ENCODE measurements at places on chromosomes 1 and 21. TPM values are rescaled to one million over a fixed set of nuclear protein-coding genes. Genes with fewer than 3 reads are reported as not detected.
A peak's percentile ranks its signal among the peaks of the same experiment; 100 is the strongest.

Gene LBR
- polyA plus RNA-seq: 111 TPM

- H3K27me3 ChIP-seq: peaks cover 15% of the 10 kb centered on the region
- no peak overlapping the region for H3K4me3 ChIP-seq
- no peak for DNase-seq
- no peak overlapping the region for H3K27ac ChIP-seq
These were observed 6.5 kb upstream of the SLC26A9 start for GRCh38 chr1:205949753-205950152.

Gene OR2T2
- polyA plus RNA-seq: not detected

- H3K4me1 ChIP-seq: no peaks in the 10 kb centered on the region
- H3K4me3 ChIP-seq: no peak overlapping the region
- peaks cover 5% of the 10 kb centered on the region for H3K27me3 ChIP-seq
- DNase-seq: no peak
- no peaks in the 10 kb centered on the region for H3K36me3 ChIP-seq
These were observed 72.9 kb downstream of the LBR start for GRCh38 chr1:225354906-225355305.

Gene PERM1
- polyA plus RNA-seq: not detected

Gene RIIAD1
- polyA plus RNA-seq: not detected

Gene PCAT6
- polyA plus RNA-seq: 1.2 TPM

GRCh38 chr1:39833121-39833520 lies 44.5 kb upstream of the BMP8B start:
- no peak for DNase-seq
- H3K36me3 ChIP-seq: peaks cover 7% of the 10 kb centered on the region
- no peaks in the 10 kb centered on the region for H3K4me1 ChIP-seq
- H3K4me3 ChIP-seq: no peak overlapping the region

- H3K27me3 ChIP-seq: peaks cover 4% of the 10 kb centered on the region
- no peak overlapping the region for H3K27ac ChIP-seq
- no peaks in the 10 kb centered on the region for H3K36me3 ChIP-seq
- no peak overlapping the region for H3K4me3 ChIP-seq
- no peaks in the 10 kb centered on the region for H3K4me1 ChIP-seq
These were observed 59.3 kb downstream of the AK4 start for GRCh38 chr1:65207317-65207716.

Gene RHOU
- 0.14 TPM for polyA plus RNA-seq

Gene EXO5
- 4.5 TPM for polyA plus RNA-seq

DNA sequence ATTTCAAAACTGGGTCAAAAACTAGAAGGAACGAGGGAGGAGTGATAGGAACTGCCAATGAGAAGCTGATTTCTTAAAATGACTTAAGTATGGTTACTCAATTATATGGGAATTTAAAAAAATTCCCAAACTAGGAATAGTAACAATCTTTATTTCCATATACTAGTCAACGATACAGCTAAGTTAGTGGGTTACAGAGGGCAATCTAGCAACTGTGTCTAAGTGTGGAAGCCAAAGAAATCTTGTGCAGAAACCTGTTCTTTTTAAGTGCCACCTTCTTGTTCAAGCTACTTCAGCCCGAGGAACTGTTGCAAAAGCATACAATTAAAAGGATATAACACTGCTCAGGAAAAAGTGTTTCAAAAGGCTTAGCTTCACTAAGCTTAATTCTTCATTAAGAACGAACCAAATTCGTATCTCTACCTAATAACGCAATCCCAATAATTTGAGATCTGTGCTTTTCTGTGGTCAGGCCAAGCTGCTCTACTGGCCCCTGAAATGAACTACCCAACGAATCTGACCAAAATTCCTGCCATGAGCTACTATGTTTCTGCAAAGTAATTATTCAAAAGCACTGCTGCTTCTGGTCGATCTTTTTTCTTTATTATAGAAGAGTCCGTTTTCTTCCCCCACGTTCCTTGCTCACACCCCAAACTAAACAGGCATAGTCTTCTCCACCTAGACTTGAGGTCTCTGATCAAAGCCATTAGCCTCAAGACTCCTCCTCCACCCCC lies 1.8 kb downstream of the USP24 start:
- H3K27ac ChIP-seq: peak overlapping the region; percentile 97
- no peaks in the 10 kb centered on the region for H3K36me3 ChIP-seq
- peak; percentile 19 for DNase-seq
- H3K27me3 ChIP-seq: no peaks in the 10 kb centered on the region

- H3K27ac ChIP-seq: no peak overlapping the region
- DNase-seq: no peak
- H3K27me3 ChIP-seq: peaks cover 36% of the 10 kb centered on the region
These were observed 48.0 kb upstream of the RXRG start for GRCh38 chr1:165492845-165493373.

- no peak overlapping the region for H3K4me3 ChIP-seq
- H3K36me3 ChIP-seq: no peaks in the 10 kb centered on the region
- peaks cover 18% of the 10 kb centered on the region for H3K27me3 ChIP-seq
- peaks cover 2% of the 10 kb centered on the region for H3K4me1 ChIP-seq
These were observed 5.9 kb upstream of the SIPA1L2 start for GRCh38 chr1:232635778-232636356.

Gene TNFRSF18
- polyA plus RNA-seq: not detected

Gene S100A8
- 11.6 TPM for polyA plus RNA-seq

- no peaks in the 10 kb centered on the region for H3K36me3 ChIP-seq
- peaks cover 3% of the 10 kb centered on the region for H3K4me1 ChIP-seq
- H3K27me3 ChIP-seq: no peaks in the 10 kb centered on the region
- H3K27ac ChIP-seq: no peak overlapping the region
- no peak overlapping the region for H3K4me3 ChIP-seq
- DNase-seq: no peak
These were observed 37.1 kb downstream of the PLA2G4A start for GRCh38 chr1:186865857-186866256.

DNA sequence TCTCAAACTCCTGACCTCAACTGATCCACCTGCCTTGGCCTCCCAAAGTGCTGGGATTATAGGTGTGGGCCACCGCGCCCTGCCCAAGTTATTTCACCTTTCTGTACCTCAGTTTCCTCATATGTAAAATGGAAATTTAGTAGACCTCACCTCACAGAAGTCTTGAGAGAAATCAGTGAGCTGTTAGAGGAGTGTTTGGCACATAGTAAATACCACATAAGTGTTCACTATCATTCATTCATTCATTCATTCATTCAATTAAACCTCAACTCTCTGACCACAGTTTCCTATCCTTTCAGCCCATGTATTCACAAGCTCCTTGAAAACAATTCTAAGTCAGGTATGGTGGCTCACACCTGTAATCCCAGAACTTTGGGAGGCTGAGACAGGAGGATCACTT lies 3.8 kb upstream of the FGR start:
- DNase-seq: no peak
- no peak overlapping the region for H3K27ac ChIP-seq
- no peak overlapping the region for H3K4me3 ChIP-seq
- H3K27me3 ChIP-seq: no peaks in the 10 kb centered on the region
- H3K4me1 ChIP-seq: peaks cover 43% of the 10 kb centered on the region
- no peaks in the 10 kb centered on the region for H3K36me3 ChIP-seq

DNA sequence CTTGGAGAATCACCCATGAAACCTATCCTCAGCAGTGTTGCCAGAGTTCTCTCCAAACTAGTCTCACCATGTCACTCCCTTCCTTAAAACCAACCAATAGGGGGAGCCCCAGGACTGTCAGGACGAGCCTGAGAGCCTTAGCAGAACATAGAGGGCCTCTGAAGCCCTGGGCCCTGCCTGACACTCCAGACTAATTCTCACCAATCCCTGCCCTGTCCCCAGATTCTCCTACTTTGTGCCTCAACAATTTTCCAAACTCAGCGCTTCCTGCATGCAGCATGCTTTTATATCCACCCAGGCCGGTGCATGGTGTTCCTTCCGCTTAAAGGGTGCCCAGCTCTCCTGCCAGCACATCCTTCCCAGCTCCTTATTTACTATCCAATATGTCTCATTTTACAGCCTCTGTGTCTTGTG lies 42.7 kb downstream of the HSD3B1 start:
- DNase-seq: no peak
- no peak overlapping the region for H3K27ac ChIP-seq
- H3K4me3 ChIP-seq: no peak overlapping the region
- H3K27me3 ChIP-seq: peaks cover 4% of the 10 kb centered on the region
- H3K36me3 ChIP-seq: no peaks in the 10 kb centered on the region

DNA sequence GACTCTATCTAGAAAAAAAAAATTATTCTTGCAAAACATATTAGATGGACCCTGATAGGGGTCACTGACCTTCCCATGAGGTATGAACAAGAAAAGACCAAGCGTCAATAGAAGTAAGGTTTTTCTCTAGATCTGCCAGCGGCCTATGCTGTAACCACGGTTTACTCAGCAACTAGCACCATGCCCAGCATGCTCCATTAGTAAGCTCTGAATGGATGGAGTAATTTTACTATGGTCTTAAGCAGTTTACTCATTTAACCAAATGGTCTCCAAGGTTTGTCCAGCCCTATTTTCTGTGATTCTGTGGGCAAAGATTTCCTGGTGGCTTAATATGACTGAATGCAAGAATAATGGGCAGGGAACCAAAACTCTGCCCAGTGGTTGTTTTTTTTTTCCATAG lies 113.9 kb downstream of the ADSS2 start:
- H3K27ac ChIP-seq: no peak overlapping the region
- peaks cover 16% of the 10 kb centered on the region for H3K27me3 ChIP-seq
- H3K36me3 ChIP-seq: no peaks in the 10 kb centered on the region

GRCh38 chr1:25563330-25564215 lies 20.2 kb downstream of the LDLRAP1 start:
- peaks cover 70% of the 10 kb centered on the region for H3K36me3 ChIP-seq
- no peak for DNase-seq
- H3K27me3 ChIP-seq: no peaks in the 10 kb centered on the region
- peak overlapping the region; percentile 99 for H3K4me3 ChIP-seq

- H3K4me1 ChIP-seq: peaks cover 9% of the 10 kb centered on the region
- H3K27ac ChIP-seq: no peak overlapping the region
- H3K27me3 ChIP-seq: peaks cover 53% of the 10 kb centered on the region
- H3K36me3 ChIP-seq: no peaks in the 10 kb centered on the region
- H3K4me3 ChIP-seq: no peak overlapping the region
- no peak for DNase-seq
These were observed 11.0 kb upstream of the FCGR2A start for GRCh38 chr1:161494091-161494735.
